Aorta (tissue), 5 donors: ENCODE measurements at places on chromosomes 5 and 9.

- DNase-seq: no peak
These were observed 53.9 kb downstream of the NTRK2 start for GRCh38 chr9:84723426-84723825.

DNA sequence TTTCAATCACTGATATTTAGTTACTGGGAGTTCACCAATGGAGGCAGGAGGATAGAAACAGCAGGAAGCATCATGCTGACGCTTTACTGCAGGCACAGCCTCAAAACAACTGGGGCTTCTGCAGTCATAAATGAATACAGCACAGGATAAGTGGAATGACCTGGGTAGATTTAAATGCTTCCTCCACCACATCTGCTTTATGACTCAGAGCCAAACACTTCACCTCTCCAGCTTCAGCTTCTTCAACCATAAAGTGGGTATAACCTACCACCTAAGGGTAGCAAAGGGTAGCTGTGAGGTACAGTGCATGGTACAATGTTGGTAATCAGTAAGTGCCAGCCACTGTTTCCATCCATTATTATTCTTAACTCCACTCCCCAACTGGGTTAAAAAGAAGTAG lies 28.4 kb downstream of the RASEF start:
- DNase-seq: no peak

GRCh38 chr5:176775409-176775808 lies 35.0 kb upstream of the UNC5A start:
- DNase-seq: no peak

- no peak for DNase-seq
These were observed 139.1 kb downstream of the PIP5K1B start for GRCh38 chr9:68844157-68844556.

DNA sequence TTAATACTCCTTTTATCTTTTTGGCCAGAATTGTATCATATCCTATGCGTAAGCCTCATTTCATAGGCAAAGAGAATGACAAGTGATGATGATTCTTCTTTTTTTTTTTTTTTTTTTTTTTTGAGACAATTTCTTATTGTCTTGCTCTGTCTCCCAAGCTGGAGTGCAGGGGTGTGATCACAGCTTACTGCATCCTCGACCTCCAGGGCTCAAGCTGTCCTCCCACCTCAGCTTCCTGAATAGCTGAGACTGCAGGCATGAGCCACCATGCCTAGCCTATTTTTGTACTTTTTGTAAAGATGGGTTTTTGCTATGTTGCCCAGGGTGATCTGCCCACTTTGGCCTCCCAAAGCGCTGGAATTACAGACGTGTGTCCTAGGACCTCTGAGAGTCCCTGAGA lies 41.9 kb upstream of the C5orf24 start:
- no peak for DNase-seq

- no peak for DNase-seq
These were observed 28.3 kb downstream of the IARS1 start for GRCh38 chr9:92265154-92265553.
